Stimulated activated CD4-positive, alpha-beta T cell treated with anti-CD3 and anti-CD28 coated beads, Interleukin-1b, Interleukin-23, amount 100 ng/mL, for 24 hours (primary cell): ENCODE measurements at places on chromosomes 3 and 15.
A peak's percentile ranks its signal among the peaks of the same experiment; 100 is the strongest.

DNA sequence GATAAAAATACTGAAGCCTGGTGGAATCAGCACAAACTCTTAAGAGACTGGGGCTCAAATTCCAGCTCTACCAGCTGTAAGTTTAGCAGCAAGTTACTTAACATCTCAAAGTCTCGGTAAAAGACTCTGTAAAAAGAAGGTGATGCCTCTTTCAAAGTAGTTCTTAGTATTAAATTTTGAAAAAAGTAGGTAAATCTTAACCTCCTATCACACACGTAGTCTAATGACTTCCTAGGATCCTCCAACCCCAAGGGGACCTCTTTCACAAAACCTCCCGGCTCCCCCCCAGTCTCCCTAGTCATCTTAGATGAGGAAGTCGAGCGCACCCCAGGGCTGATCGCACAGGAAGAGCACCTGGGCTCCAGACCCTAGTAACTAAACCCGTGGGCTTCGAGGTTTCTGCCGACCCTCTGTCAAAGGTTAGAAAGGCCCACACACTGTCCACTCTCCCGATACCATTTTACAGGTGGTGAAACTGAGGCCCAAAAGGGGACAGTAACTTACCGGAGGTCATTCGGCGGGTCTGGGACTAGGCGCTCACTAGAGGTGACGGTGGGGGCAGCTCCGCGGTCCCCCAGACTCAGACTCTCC lies 427 bp downstream of the MBD4 start:
- DNase-seq: peak; percentile 31

GRCh38 chr3:190099099-190099498 lies 21.6 kb downstream of the P3H2 start:
- no peak for DNase-seq

DNA sequence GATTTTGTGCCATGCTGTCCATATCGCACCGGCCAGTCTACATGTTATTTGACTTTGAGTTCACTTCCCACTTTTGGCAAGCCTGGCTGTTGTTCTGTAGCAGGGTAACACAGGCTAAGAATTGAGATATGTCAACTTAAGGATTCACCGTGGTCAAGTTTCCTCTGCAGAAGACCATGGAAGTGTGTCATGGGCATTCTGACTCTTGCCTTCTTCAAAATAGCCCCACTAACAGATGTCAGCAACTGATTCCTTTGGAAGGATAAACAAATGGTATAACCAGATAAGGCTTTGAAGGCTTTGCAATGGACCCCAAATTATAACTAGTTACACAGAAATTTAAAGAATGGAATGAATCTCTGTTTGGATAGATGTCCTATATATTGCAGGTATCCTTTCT lies 20.1 kb upstream of the CD47 start:
- no peak for DNase-seq

DNA sequence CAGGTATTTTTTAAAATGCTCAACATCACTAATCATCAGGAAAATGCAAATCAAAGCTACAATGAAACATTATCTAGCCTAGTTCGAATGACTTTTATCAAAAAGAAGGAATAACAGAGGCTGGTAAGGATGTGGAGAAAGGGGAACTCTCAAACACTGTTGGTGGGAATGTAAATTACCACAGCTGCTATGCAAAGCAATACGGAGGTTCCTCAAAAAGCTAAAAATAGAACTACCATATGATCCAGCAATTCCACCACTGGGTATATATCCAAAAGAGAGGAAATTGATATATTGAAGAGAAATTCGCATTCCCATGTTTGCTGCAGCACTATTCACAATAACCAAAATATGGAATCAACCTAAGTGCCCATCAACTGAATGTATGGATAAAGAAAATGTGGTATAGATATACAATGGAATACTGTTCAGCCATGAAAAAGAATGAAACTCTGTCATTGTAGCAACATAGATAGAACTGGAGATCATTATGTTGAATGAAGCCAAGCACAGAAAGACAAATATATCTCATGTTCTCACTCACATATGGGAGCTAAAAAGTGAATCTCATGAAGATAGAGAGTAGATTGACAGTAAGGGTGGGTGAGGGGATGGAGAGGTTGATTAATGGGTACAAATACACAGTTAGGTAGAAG lies 19.7 kb upstream of the CLN6 start:
- no peak for DNase-seq

- DNase-seq: no peak
These were observed 746.2 kb downstream of the GRM7 start for GRCh38 chr3:7607083-7607482.

DNA sequence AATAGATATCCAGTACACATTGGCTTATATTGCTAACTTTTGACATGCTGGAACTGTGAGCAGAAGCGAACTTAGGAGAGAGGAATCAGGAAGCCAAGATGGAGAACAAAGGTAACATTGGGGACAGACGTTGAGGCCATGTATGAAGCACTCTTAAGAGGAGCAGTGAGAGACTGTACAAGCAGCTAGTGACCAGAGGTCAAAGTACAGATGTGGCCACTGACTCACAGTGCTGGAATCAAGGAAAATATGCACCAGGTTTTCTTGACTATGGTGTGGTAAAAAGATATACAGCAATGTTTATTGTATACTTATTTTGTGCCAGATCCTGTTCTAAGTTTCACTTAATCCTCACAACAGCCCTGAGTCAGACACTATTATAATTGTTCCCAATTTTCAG lies 2.0 kb upstream of the IL20RB start:
- no peak for DNase-seq

DNA sequence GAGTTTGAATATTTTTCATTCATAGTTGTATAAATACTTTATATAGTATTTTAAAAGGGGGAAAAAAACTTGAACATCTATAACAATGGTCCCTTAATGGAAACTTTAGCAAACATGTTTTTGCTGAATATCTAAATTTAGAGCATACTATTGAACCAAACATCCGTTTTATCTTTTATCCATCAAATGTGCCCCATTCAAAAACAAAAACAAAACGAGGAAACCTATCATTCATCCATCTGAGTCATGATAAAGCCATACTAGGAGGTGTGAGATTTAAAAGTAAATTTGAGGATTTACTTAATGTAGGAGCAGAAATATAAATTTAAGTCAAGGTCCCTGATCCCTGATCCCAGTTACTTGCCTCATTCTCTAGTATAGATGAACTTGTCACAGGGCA lies 463.6 kb upstream of the MDFIC2 start:
- no peak for DNase-seq
